NCI-H226 (cell line): ENCODE measurements at places on chromosomes 6 and 20.
A peak's percentile ranks its signal among the peaks of the same experiment; 100 is the strongest.

DNA sequence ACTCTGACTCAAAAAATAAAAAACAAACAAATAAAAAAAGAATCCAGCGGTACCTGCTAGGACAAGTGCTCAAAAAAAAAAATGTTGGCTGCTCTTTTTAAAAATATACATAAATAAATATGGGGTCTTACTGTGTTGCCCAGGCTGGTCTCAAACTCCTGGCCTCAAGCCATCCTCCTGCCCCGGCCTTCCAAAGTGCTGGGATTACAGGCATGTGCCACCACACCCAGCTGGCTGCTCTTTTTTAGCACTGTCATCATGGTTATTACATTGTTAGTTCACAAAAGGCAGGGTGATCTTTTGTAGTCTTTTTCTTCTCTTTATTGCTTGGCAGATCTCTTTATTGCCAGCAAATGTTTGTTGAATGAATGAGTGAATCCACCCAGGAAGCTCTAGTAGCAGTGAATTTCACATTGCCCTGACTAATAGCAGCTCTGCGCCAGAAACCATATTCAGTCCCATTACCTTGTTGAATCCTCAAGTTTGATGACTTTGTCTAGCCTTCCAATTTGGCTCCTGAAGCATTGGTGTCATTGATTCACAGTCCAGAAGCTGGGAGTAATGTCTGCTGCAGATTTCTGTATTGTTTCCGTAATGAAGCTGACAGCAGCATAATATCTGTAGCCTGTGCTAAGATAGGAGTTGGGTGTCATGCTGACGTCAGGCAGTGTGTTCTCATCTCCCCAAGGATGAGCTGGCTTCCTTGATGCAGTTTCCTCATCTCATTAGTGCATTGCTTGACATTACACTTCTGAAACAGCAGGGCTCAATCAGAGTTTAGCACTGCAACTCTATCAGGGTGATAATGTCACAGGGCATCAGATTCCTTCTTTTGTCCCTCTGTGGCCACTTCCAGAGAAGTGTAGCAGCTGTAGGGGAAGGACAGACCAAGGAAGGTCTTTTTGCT is 84.9 kb upstream of the TGM3 start:
- DNase-seq, result peak; percentile 63

DNA sequence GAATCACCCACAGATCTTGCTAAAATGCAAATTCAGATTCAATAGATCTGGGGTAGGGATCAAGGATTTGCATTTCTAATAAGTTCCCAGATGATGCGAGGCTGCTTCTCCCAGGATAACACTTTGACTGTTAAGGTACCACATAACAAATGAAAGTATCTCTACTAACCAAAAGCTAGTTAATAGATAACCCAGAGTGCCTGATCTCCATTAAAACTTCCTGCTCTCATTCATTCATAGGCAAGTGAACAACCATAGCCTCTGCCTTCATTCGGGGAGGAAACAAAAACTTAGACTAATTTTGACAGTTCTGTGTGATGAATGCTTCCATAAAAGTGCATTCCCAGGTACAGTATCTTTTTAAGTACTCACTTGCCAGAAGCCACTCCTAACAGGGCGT is 265.6 kb upstream of the BTBD3 start:
- DNase-seq, result no peak

DNA sequence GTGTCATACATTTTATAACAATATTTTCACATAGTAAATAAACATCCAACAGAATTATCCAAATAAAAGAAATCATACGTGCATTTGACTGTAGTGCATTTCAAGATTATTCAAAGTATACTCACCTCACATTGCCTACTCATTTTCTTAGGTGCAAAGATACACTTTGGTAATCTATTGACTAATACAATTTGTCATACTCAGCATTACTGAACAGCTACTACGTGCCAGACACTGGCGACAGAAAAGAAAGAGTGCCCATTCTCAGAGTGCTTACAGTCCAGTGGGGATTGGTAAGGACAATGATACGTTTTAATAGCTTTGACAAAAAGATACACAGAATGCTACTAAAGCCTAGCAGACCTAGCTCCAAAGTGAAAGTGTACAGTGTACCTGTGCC is 42.0 kb downstream of the FBXL4 start:
- no peak for DNase-seq

DNA sequence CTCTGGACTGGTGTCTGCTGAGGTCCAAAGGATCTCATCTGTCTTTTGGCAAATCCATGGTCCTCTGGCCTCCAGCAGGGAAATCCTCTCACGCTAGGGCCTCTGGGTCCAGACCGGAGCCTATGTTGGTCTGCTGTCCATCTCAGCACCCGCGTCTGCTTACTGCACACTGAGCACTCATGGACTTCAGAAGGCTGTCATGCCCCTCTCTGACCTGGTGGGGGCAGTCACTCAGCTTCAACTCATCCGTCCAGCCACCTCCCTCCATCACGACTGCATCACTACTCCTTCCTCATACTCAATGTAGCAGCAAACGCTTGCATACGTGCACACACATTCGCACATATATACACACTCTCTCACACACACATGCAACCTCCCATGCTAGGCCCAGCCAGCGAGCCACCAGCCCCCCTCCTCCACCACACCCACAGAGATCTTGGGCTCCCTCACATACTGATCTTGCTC is 33.3 kb downstream of the GABRR2 start:
- no peak for DNase-seq

DNA sequence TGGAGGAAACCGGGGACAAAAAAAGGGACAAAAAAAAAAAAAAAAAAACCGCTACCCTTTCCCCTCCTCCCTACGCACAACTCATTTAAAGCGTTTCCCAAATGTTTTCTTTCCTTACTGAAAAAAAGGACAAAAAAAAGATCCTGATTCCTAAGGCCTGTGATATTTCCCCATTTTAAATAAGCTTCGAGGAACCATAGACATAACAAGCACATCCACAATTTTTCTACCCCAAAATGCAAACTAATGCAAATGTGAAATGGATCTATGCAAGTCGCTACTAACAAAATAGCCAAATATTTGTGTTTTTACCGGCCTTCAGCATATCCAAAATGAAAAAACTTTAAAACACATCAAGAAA is 1.4 kb upstream of the ZNF217 start:
- DNase-seq, result no peak

DNA sequence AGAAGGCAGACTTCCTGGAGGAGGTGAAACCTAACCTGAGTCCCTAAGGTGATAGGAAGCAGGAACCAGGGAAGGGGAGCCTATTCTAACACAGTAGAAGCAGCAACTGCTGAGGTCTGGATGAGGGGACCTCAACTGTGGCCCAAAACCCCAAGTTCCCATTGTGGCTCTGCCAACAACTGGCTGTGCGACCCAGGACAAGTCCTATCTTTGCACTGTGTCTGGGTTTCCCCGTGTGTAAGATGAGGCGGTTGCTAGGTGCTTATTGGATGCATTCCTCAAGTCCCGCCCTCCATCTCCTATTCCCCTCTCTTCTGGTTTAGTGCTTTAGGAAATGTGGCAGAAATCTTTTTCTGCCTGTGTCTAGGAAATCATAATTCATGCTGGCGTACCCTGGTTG is 52.2 kb upstream of the TTPAL start:
- no peak for DNase-seq

DNA sequence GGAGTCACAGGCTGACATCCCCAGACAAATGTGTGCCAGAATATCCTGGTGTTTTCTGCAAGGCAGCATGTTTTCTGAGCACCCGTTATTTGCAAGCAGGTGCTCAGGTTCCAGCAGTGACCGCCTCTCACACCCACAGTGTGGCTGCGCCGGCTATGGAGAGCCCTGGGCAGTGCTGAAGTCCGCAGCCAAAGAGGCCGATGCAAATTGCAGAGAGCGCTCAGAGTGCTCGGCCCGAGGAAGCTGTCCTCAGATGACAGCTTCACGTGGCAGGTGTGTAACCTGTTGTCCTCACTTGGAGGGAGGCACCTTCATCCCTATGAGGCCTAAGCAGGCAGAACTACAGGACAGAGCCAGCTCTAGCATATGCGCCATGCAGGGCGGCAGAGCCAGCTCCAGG is 23.5 kb upstream of the MPC1 start:
- no peak for DNase-seq

- no peak for DNase-seq
These were observed 507.8 kb upstream of the CITED2 start for GRCh38 chr6:139882234-139882633.

DNA sequence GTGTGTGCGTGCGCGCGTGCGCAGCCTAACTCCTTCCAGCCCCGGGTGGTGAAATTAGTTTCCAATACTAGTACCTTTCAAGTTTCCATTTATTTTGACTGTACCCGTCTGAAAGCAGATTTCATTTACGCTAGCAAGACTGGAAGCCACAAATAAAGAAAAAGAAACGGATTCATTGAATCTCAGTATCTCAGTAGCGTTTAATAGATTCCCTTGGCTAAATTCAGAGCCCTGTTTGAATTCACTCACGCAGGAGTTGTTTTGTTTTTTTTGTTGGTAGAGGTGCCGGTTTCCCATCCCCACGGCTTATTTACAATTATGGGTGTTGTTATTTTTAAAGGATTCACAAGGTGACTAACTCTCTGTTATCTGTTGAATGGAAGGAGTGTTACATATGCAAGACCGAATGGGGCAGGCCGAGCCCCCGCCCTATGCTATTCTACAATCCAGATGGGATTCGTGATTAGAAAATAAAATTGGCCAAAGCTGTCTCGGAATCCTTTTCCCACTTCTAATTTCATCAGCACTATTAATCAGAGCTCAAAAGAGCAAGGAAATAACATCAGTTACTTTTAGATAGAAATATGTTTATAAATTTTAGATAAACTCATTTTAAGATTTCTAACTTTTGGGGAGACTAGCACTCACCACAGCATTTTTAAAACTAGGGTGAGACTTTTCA is 2.3 kb upstream of the INSM1 start:
- DNase-seq, result no peak

DNA sequence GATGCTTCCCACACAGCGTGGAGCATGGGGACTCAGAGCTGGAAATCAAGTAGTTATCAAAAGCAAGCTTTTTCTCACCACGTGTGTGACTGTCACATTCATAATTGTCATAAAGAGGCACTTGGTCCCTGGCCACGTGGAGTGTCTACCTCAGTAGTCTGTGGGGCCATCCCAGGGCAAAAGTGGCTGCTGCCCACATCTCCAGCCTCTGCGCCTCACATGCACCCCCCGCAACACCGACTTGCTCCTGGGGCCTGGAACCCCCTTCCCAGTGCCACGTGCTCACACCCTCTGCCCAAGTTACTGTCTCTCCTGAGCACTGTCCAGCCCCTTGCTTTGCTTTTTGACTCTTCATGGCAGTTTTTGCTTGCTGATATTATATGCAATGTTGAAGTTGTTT is 133.2 kb upstream of the SNX9 start:
- DNase-seq, result no peak

DNA sequence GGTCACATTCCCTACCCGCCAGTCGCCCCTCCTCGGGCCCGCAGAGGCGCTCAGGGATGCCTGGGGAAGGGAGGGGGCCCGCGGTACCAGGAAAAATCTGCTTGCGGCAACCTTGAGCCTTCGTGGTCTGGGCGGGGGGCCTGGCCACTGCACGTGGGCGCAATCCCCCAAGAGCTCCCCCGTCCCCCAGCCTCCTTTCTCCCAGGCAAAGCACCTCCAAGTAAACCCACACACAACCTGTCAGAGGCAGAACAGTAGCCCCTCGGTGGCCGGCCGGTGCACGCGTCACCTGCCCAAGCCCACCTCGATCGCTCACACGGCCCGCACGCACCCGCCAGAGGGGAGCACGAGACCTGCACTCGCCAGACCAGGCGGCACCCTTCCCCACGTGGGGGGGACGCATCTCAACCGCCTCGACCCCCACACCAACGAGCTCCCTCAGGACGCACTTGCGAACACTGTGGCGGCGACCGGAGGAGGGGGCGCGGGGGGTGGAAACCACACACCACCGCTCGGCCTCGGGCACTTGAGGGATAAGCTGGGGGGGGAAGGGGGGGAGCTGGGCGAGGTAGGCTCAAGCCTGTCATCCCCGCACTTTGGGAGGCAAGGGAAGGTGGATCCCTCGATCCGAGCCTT is 1955.7 kb upstream of the DEFB115 start:
- DNase-seq, result no peak

GRCh38 chr6:144725736-144726522 is 440.8 kb downstream of the UTRN start:
- no peak for DNase-seq

- no peak for DNase-seq
These were observed at the start of gene MOXD1 for GRCh38 chr6:132400883-132401617. Gene MOXD1 (minus strand): TSS chr6:132401475. CDS start chr6:132401426, 49 bp downstream.

GRCh38 chr20:53748176-53748575 is 154.5 kb upstream of the ZNF217 start:
- DNase-seq, result peak; percentile 36

GRCh38 chr20:18395544-18395943 is 71.3 kb downstream of the DZANK1 start:
- DNase-seq, result no peak

DNA sequence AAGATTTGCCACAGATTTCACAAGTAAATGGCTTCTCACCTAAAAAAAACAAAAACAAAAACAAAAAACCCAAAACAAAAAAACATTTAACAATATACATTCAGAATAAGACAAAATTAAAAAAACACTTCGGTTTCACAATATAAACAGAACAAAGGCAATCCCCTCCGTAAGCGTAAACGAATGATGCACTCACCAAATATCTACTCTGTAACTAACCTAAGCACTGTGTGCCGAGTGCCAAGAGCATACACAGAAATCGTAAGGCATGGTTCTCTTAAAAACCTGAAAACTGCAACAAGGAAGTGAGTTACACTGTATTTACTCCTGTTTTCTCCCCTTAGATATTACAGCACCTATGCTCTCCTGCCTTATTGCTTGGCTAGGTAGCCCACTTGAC is 12.1 kb upstream of the MICAL1 start:
- no peak for DNase-seq

DNA sequence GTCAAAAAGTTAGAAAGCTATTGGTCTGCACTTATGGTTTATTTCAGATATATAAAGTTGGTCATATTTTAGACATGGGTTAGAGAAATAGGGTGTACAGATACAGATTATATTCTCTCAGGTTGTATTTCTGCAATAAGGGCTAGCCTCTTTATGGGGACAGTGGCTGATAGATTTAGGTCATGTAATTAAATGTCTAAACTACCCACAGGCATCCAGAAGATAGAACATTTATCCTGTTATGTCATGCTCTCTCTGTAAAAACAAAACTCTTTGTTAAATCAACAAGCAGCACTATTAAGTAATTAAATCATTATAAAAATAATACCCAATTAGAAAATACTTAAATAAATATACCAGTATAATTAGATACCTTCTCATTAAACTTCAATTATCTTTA is 612.6 kb upstream of the CITED2 start:
- DNase-seq, result no peak

- peak; percentile 71 for DNase-seq
These were observed 59.6 kb downstream of the RWDD2A start for GRCh38 chr6:83252719-83253118.

- DNase-seq, result no peak
These were observed 51.5 kb downstream of the HBS1L start for GRCh38 chr6:135002974-135003703.
